ENCODE measurements at places on chromosomes 3 and 15.

- H3K4me1 ChIP-seq: no peaks in the 10 kb centered on the region
- H3K36me3 ChIP-seq: no peaks in the 10 kb centered on the region
- H3K27ac ChIP-seq: no peak overlapping the region
- H3K27me3 ChIP-seq: peaks cover 22% of the 10 kb centered on the region
These were observed 138.8 kb downstream of the MYLK start for GRCh38 chr3:123745184-123745855.

- no peak overlapping the region for H3K4me3 ChIP-seq
- H3K4me1 ChIP-seq: no peaks in the 10 kb centered on the region
- no peaks in the 10 kb centered on the region for H3K36me3 ChIP-seq
These were observed 554.8 kb downstream of the NAALADL2 start for GRCh38 chr3:175413926-175414325.

DNA sequence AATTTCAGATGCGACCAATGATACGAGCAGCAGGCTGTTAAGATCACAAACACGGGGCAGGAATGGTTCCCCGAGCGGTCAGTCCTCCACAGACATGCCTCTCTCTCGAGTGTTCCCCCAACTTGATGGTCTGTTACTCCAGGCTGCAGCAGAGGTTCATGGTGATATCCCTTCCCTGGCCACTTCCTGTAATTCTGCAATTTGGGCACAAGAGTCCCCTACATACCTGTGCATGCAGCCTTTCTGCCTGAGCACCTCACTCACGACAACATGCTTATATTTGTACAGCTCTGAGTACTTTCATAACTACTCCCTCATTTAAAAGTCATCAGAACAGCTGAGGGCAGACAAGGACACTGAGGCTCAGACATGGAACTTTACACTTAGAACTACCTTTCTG is 408.1 kb upstream of the NR2F2 start:
- DNase-seq: no peak
- H3K4me3 ChIP-seq: no peak overlapping the region
- H3K36me3 ChIP-seq: no peaks in the 10 kb centered on the region
- no peaks in the 10 kb centered on the region for H3K4me1 ChIP-seq

- H3K27ac ChIP-seq: no peak overlapping the region
- H3K27me3 ChIP-seq: no peaks in the 10 kb centered on the region
- no peak for DNase-seq
- H3K4me3 ChIP-seq: no peak overlapping the region
- H3K4me1 ChIP-seq: no peaks in the 10 kb centered on the region
- H3K36me3 ChIP-seq: no peaks in the 10 kb centered on the region
These were observed 313.4 kb downstream of the BCHE start for GRCh38 chr3:165523801-165524200.

GRCh38 chr15:78079298-78080087 is 2.0 kb upstream of the TBC1D2B start:
- H3K4me1 ChIP-seq: peaks cover 48% of the 10 kb centered on the region
- no peak for DNase-seq
- H3K4me3 ChIP-seq: no peak overlapping the region
- H3K36me3 ChIP-seq: peaks cover 13% of the 10 kb centered on the region

DNA sequence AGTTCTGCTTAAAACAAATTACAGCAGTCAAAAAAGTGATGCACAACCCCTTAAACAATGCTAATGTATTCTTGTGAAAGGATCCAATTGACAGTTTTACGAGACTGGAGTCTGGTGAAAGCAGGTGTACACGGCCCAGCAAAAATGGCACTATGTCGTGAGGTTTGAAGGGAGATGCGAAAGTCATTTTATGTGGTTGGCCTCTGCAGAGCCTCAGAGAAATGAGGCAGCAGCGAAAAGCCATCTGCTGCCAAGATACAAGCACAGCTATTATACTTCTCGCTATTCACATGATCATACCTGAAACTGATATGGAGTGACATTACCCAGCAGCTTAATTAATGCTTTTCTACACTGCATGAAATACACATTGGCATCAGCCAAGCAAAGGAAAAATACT is 36.4 kb downstream of the MECOM start:
- peaks cover 11% of the 10 kb centered on the region for H3K27me3 ChIP-seq
- no peak overlapping the region for H3K4me3 ChIP-seq
- no peak overlapping the region for H3K27ac ChIP-seq
- H3K36me3 ChIP-seq: no peaks in the 10 kb centered on the region
- no peaks in the 10 kb centered on the region for H3K4me1 ChIP-seq
- DNase-seq: no peak

Measured in activated naive CD4-positive, alpha-beta T cell treated with anti-CD3 and anti-CD28 coated beads, Interleukin-2, amount 10 ng/mL, durations not matched to agents 7 days and 5 days (primary cell).